ENCODE measurements at places on chromosomes 3 and 15.

DNA sequence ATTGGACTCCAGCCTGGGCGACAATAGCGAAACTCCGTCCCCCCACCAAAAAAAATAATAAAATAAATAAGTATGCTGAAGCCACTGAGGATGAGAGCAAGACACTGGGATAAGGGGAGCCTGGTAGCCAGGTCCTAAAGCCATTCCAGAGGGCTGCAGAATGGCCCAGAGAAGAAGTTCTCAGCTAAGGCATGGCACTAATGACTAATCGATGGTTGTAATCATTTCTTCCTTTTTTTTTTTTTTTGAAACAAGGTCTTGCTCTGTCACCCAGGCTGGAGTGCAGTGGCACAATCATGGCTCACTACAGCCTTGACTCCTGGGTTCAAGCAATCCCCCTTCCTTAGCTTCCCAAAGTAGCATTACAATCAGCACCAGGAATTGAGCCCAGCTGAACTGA is 25.6 kb upstream of the ZNF774 start:
- DNase-seq: no peak

DNA sequence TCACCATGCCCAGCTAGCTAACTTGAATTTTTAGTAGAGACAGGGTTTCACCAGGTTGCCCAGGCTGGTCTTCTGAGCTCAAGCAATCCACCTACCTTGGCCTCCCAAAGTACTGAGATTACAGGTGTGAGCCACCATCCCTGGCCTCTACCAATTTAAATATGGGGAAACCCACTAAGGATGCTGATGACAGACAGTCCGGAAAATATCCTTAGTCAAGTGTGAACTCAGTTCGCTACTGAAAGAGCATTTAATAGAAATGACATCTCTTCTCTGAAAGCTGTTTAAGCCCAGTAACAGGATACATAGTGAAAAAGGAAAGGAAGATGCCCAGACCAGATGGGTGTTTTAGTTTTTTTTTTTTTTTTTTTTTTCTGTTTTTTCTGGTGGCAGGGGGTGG is 7.7 kb upstream of the GRAMD2A start:
- no peak for DNase-seq

DNA sequence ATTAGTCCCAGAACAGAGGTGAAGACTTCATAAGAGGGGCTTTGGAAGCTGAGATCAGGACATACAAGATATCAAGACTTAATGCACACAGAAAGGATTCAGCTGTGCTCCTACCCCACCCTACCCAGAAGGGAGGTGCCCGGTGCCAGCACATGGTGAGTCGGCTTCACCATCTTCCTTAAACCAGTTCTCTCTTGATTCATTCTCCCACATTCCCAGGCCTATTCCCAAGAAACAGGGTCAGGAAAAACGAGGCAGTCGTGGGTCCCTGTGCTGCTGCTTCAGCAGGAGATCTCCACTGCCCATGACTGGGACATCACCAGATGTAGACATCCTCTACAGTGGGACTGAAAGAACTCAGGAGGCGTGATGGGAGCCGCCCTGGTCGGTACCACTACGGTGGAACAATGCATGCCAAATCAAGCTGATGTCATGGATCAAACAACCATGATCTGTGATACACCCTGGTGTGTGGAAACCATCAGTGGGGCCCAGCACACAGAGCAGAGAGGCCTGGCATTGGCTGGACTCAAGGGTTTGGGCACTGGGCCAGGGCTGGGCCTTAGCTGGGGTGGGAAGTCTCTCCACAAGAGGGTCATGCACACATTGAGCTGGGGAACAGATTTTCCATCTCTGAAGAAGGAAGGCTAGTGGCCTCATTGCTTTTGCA is 41.9 kb downstream of the CCDC12 start:
- no peak for DNase-seq

DNA sequence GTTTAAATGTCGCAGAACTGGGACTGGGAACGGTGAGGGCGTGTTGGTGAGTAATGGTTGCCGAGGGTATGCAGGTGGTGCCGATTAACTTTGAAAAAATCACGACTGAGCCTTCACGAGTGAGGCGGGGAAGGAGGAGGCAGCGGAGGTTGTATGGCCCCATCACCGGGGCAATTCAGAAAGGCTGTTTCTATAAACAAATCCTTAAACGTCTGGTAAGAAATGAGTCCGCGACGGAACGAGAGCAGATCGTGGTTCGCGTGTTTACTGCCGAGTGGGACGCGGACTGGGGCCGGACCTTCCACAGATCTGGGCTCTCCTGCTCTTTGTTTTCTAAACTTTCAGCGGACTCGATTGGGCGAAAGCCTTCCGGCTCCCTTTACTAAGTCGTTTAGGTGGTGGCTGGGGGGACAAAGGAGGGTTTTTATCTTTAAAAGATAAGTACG is 2.7 kb downstream of the IGF1R start:
- DNase-seq: peak; percentile 17

DNA sequence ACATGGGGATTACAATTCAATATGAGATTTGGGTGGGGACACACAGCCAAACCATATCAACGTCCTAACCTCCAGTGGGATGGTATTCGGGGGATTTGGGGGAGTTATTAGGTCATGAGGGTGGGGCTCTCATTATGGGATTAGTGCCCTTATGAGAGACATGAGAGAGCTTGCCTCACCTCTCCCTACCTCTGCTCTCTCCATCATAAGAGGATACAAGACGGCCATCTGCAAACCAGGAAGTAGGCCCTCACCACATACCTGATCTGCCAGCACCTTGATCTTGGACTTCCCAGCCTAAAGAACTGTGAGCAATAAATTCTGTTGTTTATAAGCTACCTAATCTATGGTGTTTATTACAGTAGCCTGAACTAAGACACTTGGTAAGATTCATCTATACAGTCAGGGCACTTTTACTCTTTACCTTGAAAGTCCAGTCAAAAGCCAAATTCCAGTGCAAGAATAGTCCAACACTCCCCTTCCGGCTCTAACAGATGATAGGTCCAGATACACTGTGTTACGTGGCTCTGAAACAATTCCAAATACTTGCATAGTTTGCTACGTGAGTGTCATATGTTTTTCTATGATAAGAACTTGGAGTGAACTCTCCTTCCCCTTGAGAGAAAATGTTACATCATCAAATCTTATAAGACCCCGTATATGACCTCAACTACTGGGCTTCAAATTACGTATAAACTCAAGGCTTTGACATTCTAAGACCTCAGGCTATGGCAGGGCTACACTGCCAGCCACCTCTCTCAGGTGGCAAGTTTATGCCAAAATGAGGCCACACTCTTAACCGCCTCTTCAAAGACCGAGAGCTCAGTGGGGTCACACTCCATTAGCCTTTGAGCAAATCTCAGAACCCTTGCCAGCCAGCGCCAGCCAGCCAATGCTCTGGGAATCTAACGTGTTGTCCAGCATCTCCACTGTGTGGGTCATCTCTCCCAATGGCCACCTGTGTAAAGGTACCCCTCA is 129.9 kb downstream of the XXYLT1 start:
- DNase-seq: no peak

DNA sequence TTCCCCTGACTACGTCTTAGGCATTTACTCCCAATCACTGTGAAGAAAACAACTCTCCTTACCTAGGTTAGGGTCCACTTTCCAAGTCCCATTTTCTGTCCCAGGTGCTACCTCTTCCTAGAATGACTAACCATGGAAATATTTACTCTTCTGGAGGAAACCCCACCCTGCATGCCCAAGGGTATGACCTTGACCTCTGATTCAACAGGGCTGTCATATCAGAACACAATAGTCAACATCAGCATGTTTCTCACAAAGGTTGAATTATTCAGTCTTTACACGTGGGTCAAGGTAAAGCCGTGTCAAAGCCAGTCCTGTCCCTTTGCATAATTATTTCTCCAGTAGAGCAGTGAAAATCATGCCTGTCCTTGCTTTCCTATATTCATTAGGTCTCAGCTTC is 4.3 kb upstream of the FRMD5 start:
- no peak for DNase-seq

- no peak for DNase-seq
Measured at GRCh38 chr15:75008221-75008625, 12.9 kb downstream of the SCAMP5 start.

DNA sequence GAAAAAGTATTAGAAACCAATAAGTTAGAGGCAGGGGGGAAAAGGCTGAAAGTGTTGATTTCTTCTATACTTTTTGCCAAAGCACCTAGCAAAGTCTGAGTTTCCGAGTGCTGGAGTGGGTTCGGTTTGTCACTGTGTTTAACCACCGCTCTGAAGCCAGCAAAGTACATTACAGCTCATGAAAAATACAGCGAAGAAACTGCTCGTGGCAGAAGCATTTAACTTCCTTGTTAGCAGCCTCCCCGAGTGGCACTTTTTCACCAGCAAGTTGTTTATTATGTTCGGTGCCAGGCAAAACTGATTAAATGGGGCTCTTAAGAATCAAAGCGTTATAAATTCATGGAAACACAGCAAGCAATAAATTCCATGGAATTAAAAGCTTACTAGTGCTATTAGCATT is 313.6 kb downstream of the FOXP1 start:
- DNase-seq: no peak

GRCh38 chr15:89647191-89647851 is 7.9 kb downstream of the KIF7 start:
- DNase-seq: peak; percentile 35

GRCh38 chr3:30696896-30697295 is 90.5 kb downstream of the TGFBR2 start:
- DNase-seq: no peak

DNA sequence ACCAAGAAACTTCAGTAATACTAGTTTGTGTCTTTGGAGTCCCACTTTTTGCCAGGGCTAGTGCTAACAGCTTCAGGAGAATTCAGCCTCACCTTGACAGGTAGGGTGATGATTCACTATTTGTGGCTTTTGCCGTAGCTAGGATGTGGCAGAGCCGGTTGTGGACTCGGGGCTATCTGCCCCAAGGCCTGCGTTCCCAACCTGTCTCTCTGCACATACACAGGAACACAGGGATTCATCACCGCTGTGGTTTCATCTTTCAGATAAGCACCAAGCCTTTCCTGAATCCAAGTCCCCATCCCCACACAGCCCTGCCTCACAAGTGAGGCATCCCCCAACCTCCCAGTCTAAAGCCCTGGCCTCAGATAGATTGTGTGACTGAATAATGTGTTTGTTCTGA is 45.2 kb upstream of the POLG start:
- no peak for DNase-seq

DNA sequence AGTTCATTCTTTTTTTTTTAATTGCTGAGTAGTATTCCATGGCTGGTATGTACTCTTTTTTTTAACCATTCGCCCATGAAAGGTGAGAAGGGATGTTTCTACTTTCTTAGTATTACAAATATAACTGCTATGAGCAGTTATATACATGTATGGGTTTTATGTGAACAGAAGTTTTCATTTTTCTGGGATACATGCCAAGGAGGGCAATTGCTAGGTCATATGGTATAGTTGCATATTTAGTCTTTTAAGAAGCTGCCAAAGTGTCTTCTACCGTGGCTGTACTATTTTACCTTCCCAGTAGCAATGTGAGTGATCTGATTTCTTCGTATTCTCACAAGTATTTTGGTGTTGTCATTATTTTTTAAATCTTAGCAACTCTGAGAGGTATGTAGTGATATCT is 11.2 kb upstream of the KLHL40 start:
- DNase-seq: no peak

DNA sequence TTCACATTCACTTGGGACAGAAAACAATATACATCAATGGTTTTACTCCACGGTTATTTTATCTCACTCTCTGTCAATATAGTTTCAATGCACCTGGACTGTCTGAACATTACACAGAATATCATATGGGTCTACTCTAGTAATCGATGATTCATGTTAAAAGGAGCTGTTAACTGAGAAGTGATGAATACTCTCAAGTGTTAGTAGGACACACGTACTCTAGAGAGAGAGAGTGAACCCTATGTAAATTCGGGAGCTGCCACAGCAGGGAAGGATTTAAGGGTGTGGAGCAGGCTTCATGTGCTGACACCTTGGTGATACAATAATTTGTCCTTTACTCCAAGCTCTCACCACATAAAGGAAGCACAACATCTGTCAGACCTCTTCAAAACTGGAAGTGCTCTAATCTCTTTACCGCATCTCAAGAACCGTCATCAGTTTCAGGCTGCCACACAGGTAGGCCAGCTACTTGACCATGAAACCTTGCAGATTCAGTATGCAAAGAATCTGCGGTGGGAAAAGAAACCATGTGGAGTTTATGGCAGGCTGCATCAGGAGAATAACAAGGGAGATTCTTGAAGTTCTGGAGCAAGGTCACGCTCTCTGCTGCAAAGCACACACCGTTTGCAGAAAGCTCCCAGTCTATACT is 199.2 kb upstream of the TMC3 start:
- no peak for DNase-seq

GRCh38 chr3:157438194-157438730 is 1.6 kb downstream of the PTX3 start:
- DNase-seq: no peak

GRCh38 chr3:131901686-131902085 is 133.1 kb downstream of the CPNE4 start:
- DNase-seq: no peak

- peak; percentile 41 for DNase-seq
Measured at GRCh38 chr3:141485641-141486495, 959 bp upstream of the RASA2 start.

GRCh38 chr3:171994646-171995428 is 44.5 kb upstream of the FNDC3B start:
- DNase-seq: no peak

GRCh38 chr3:96779810-96780209 is 34.6 kb upstream of the EPHA6 start:
- no peak for DNase-seq

DNA sequence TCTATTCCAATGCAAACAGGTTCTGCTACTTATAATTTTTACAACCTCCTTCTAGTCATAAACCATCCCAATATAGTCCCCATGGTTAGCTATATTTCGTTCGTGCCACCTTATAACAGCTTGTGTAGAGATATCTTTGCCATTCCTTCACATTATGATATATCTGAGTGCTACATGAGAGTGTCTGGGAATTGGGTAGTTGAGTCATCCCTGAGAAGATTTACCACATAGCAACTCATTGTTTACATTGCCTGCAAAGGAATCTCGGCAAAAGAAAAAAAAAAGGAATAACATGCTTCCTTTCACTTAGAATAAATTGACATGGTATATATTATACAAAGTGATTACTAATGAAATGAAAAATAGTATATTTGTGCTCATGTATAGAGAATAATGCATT is 86.0 kb upstream of the VGLL3 start:
- no peak for DNase-seq

DNA sequence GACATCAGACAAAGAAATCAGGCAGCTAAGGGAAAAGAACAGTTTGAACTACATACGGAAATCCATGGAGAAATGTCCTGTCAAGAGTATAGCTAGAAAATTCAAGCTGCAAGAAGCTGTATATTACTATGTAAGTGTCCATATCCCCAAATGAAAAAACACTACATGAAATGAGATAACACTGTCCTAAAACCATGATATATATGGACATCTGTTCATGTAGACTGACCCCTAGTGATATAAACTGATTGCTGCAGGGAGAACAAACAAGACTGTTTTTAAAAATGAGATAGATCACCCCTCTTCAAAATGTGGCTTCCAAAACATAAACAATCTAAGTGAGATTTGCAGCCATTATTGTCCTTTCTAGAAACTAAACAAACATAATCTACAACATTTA is 985.6 kb downstream of the EPHA3 start:
- DNase-seq: no peak

- DNase-seq: no peak
Measured at GRCh38 chr15:83178869-83179325, 28.7 kb downstream of the HDGFL3 start.

Measured in CD4-positive, alpha-beta T cell treated with Interleukin-4 for 4 hours (primary cell).